ENCODE measurements at places on chromosomes 4 and X.

GRCh38 chrX:109974906-109975655 lies 27.8 kb upstream of the TMEM164 start:
- DNase-seq = no peak

DNA sequence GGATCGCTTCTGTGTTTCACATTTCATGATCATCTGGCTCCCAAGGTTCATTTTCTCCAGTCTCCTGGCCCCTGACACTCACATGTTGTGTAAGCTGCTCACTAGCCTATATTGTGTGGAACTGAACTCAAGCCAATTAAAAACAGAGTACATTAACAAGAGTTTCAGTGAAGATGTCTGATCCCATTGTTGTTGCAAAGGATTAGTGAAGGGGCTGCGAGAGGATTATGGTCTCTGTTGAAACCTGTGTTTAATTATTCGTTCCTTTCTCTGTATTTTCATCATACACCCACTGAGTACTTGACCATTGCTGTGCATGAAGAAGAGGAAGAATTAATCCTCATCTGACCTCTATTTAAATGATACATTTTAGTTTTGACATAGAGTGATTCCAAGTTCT lies 54.7 kb downstream of the AFF2 start:
- no peak for DNase-seq

GRCh38 chr4:129282293-129282692 lies 186.3 kb downstream of the C4orf33 start:
- no peak for DNase-seq

DNA sequence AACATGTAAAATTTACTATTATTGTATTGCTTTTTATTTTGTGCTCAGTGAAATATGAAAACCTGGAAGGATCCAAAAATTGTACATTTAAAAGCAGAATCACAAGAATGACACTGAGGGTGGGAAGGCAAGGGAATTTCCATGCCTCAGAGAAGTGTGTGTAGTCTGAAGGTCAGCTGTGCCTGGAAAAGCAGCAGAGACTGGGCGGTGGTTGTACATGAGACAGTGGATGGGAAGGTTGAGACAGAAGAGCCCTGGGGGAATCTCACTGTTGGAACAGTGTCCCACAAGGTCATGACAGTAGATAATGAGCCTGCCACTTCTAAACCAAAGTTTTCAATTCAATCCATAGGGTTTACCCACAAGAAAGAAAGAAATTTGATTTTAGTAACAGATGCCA lies 17.1 kb upstream of the ANTXR2 start:
- no peak for DNase-seq

- no peak for DNase-seq
Observed at GRCh38 chr4:114192854-114193253, 213.4 kb upstream of the ARSJ start.

- DNase-seq = no peak
Observed at GRCh38 chr4:158786121-158786601, 17.3 kb downstream of the FNIP2 start.

- DNase-seq = no peak
Observed at GRCh38 chrX:68832516-68833447, 4.0 kb downstream of the EFNB1 start.

- no peak for DNase-seq
Observed at GRCh38 chrX:135522878-135523693, 2.6 kb downstream of the INTS6L start.

DNA sequence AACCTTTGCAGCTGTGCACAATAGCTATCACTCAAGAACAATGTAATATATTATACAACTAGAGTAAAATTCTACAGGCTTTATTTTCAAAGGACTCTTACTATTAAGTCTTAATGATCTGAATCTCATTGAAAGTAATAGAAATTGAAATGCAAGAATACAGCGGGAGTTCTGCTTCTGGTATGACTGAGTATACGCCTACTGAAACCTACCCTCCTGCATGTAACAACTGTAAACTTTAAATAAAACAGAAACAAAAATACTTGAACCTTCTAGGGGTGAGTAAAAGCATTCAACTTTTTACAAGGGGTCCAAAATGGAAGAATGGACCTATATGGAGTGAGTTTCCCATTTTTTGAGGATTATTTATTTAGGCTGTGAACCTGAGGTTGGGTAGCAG lies 13.5 kb downstream of the DCHS2 start:
- no peak for DNase-seq

DNA sequence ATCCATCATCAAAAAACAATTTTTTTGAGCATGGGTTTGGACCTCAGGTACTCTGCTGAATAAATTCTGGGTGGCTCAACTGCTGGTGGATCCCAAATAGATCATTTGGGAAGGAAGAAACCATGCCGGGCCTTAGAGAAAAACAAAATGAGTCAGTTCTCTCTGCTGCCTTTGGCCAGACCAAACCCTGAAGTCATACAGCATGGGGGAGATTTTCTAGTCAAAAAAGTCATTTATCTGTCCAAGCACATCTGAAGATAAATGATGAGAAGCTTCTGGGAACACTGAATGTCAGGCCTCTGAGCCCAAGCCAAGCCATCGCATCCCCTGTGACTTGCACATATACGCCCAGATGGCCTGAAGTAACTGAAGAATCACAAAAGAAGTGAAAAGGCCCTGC lies 261.4 kb downstream of the DHX15 start:
- DNase-seq = no peak

DNA sequence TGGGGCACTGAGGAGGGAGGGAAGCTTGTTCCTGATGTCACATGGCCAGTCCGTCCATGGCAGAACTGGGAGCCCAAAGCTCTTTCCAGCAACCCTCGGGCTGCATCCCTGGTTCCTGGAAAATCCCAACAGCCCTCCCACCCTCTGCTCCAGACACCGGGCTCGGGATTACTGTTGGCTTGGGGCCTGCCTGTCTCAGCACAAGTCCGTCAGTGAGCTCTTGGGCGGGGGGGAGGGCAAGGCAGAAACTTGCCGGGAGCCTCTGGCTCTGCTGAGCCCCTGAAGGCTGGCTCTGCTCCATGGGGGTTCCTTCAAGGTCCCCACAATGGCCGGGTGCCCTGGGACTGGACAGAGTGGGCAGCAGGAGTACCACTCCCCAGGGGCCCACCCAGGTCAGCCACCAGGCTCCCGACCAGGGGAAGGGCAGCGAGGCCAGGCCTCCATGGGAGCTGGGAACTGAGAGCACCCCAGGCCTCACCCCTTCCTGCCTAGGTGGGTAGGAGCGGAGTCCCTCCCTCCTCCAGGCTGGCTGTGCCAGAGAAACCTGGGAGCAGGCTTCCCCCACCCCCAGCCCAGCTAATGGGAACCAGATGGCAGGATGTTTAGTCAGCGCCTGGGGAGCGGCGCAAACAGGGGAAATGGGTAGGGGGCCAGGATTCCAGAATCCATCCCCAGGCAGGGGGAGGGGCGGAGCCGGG lies 6.4 kb upstream of the HAUS7 start:
- DNase-seq = no peak

DNA sequence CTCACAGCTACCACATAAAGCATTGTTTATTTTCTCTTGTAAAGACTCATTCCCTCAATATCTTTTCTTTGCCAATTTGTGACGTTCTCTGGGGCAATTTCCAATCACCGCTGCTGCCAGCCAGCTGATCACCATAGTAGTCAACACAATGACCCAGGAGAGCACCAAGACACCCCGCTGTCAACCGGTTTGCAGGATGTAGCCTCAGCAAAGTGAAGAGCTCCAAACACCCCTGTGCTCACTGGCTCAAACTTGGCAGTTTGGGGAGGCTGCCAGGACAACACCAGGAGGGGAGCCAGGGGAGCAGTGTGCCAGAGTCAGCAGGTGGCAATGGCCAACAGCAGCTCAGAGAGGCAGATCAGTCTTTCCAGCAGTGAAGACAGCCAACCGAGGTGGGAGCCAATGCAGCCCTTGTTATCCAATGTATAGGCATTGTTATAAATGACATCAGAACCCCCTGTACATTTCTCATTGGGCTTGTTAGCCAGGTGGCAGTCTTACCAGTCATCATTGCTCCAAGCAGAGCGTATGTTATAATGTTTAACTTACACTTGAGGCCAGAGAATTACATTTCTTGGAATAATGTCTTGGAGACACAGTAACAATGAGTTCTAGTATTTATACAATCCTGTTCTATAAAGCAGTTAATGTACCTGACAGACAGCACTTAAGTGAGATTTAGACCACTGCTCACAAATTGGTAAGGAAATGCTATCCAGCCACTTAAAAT lies 274.9 kb upstream of the GK2 start:
- DNase-seq = no peak

- no peak for DNase-seq
Observed at GRCh38 chr4:174418640-174419212, 103.6 kb downstream of the HPGD start.

- no peak for DNase-seq
Observed at GRCh38 chr4:153466081-153466948, at the start of gene TMEM131L. TSS of gene TMEM131L (plus strand) at chr4:153466360. CDS start at chr4:153466398, 38 bp downstream.

DNA sequence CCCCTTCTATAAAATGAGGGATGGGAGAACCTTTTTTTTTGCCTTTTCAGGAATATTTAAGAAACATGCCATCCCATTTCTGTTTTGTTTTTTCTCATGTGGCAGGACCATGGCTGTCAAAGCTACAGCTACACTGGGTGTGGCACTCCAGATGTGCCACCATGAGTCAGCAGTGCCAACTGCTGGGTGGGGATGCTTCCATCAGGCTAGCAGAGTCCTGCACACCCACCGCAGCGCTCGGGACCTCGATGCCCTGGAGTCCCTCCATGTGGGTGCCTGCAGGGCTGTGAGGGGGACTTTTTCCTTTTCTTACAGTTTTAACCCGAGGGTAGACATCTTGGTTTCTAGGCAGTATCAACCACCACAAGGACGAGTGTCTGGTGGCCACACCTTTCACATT lies 352.6 kb downstream of the NR3C2 start:
- DNase-seq = no peak

DNA sequence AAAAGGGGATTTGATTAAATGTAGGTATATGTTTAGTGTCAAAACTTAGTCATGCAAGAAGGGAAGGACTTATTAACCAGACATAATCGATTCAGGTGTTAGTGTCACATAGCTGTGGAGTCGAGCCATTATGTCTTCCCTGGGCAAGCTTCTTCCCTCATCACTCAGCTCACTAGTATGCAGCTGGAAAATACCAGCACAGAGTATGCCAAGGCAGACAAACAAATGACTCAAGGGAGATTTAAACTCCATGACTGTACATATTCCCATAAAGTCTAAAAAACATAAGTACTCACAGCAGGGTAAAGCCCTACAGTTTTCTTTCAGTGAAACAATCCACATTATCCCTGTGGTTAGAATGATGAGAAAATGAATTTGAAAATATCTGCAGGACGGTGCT lies 304.5 kb downstream of the CBLL2 start:
- DNase-seq = no peak

DNA sequence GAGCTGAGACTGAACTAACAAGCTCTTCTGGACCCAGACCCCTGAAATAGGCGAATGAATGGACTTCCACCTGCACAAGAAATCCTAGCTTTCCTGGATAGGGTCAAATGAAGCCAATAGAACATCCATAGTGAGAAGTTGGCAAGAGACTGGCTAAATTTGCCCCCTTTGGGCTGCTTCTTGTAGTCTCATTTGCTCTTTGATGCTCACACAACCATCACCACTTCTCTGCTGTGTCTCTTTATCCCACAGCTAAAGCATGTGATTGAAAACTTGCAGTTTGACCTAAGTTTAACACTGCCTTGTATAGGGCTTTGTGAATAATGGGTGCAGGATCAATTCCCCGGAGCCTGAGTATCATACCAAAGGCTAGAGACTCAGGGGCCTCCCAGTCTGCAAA lies 38.2 kb downstream of the NLGN3 start:
- no peak for DNase-seq

GRCh38 chr4:75848891-75849290 lies 53.4 kb downstream of the PPEF2 start:
- no peak for DNase-seq

GRCh38 chr4:24917076-24917856 lies 4.4 kb upstream of the CCDC149 start:
- DNase-seq = no peak

- DNase-seq = no peak
Observed at GRCh38 chrX:119758731-119759247, 401 bp downstream of the SOWAHD start.

- DNase-seq = no peak
Observed at GRCh38 chr4:74362347-74362746, 2.6 kb upstream of the EREG start.

DNA sequence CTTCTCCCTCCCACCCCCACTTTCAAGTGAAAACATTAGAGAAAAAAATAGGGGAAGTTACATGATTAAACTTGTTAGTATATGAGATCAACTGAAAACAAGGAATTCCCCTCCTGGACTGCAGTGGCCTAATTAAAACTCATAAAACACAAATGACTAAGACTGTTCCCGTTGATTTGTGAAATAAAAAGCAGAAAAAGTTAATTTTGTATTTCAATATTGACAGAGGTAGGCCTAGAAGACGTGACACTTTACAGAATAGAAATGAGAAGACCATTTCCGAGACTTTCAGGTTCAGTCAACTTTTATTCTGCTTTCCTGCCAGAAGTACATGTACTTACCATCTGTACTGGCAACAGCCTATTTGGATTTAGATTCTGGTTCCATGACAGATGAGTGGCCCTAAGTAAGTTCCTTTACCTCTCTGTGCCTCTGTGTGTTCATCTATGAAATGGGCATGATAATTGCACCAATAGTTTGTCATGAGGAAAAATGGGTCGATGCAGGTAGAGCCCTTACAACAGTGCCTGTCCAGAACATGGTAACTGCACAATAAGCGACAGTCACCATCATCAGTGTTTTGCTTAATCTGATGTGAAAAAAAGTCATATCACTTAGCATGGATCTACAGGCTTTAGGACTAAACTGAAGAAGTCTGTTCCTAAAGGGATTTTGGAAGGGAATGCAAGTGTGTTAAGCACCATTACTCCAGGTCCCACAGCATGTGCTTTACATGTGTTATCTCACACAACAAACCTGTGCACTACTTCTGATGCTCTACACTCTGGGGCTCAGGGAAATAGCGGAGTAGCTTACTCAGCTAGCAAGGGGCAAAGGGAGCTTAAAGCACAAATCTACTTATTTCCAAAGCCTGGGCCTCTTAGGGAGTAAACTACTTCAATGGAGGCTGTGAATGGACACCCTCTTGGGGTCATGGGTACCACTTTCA lies 562.3 kb upstream of the DIPK2B start:
- DNase-seq = no peak
